ENCODE measurements at places on chromosomes 6 and 20. TPM values are rescaled to one million over a fixed set of nuclear protein-coding genes. Genes with fewer than 3 reads are reported as not detected.

DNA sequence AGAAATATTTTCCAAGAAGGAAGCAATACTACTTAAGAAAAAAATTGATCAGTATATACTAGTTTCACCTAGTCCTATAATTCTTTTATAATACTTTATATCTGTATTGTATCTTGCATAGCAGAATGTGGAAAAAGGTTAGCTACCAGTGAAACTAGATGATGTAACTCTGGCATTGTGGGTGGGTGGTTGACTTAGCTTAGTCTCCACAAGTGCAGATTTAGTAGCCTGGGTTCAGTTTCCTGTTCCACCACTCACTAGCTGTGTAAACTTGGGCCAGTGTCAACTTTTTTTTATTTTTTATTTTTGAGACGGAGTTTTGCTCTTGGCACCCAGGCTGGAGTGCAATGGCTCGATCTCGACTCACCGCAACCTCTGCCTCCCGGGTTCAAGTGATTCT is 2.0 kb downstream of the MUC21 start:
- DNase-seq, result no peak

DNA sequence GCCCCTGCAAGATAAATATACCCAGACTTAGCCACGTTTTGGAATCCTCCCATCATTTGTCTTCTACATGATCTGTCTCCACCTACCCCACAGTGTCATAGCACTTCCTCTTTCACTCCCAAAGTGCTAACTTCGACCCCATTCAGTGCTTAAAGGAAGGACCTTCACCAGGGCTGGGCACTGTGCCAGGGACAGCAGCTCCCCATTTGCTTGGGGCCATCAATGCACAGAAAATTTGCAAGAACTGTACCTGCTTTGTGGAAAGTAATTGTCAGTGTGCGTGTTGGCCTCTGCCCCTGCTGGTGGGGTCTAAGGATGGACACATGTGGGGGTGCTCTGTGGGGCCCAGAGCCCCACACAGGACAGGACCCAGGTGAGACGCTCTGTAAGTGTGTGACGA is 5.2 kb upstream of the BPIFA2 start:
- no peak for DNase-seq

DNA sequence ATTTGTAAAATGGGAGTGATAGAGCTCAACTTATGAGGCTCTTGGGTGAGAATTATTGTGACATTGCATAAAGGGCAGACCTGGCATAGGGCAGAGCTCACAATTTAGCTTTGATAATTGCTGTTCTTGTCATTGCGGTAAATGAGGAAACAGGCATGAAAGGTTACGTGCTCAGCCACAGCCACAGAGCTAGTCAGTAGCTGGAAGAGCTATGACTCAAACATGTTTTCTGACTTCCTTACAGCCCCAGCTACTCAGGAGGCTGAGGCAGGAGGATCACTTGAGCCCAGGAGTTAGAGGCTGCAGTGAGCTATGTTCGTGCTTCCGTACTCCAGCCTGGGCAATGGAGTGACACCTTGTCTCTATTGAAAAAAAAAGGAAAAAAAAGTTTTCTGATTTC is 3.5 kb upstream of the GHRH start:
- DNase-seq, result no peak

GRCh38 chr6:137736048-137736818 is 130.8 kb upstream of the TNFAIP3 start:
- DNase-seq, result no peak

- no peak for DNase-seq
These were observed 100.0 kb upstream of the TAB2 start for GRCh38 chr6:149217466-149217888.

- no peak for DNase-seq
These were observed 29.1 kb upstream of the SASH1 start for GRCh38 chr6:148313488-148313887.

DNA sequence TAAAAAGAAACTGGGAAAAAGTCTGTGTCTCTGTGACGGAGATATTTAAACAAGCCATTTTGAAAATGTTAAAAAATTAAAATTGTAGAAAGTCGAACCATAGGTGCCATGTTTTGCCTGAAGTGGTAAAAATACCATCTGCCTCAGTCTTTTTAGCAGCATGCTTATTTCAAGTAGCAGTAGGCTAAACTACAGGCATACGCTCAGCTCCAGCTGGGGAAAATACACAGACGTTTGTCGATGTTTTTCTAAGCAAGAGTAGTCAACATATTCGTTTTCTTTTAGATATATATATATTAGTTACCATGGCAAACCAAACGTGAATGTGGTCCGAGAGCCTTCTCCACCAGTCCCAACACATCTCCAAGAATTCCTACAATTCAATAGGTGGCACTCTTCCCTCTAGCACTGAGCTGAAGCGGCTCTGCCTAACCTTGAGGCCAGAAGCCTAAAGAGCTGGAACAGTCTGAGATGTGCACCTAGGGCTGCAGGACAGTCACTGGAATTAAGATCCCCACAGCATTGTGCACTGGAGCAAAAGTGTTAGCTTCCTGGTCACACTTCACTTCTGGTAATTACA is 70.2 kb upstream of the BEND3 start:
- DNase-seq, result peak; percentile 12

- DNase-seq, result peak; percentile 37
These were observed 144.0 kb downstream of the UST start for GRCh38 chr6:148890652-148891404.

- DNase-seq, result peak; percentile 9
These were observed 136.4 kb upstream of the SALL4 start for GRCh38 chr20:51938559-51939258.

DNA sequence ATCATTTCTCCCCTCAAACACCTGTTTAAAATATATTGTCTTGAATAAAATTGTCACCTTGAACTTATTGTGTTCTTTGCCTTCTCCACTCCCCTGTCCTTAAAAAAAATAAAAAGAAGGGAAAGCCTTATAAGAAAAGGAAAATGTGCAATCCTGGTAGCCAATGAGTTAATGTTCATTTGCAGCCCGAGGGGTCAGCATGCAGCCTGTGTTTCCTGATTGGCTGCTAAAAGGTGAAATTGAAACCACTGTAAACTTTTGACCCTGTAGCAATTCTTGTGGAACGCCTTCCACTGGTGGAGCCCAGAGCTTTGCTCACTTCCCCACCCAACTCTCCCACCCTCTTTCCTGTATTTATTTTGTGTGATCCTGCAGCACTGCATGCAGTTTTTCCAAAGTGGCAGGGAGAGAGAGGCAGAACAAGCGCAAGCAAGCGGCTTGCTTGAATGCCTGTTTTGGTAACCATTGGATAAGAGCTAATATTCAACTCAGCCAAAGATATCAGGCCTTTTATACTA is 74.9 kb downstream of the NCOA3 start:
- peak; percentile 74 for DNase-seq

- DNase-seq, result peak; percentile 57
These were observed 476 bp downstream of the MEA1 start for GRCh38 chr6:43013097-43013842.

DNA sequence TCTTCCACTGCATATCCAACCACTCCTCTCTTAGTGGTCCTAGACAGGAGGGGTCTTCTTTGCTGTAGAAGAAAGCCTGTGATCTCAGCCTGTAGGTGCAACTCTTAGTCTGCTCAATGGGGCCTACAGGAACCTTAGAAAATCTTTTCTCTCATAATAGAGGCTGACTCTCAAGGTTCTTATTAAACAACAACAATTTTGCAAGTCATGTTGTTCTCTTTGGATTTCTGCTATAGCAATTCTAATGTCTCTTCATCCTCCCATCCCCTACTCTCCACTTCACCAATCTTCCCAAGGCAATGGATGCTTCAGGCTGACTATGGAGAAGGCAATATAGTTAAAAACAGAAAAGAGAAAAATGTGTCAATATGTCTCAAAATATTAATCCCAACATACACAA is 40.8 kb upstream of the SPTLC3 start:
- DNase-seq, result no peak

DNA sequence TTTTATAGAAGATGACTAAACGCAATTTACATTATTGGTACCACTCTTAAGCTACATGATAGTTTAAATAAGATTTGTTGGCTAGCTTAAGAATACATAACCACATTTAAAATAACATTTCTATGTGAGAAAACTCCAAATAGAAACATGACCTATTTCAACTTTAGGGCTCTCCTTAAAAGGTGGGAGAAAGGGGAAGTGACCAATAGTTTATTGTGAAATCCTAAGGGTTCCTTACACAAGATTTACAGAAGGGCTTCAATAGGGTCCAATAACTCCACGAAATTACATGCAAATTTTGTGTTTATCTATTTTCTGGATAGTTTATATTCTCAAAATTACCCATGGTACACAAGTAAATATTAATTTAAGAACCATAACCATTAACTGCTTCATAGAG is 91.6 kb upstream of the DST start:
- DNase-seq, result no peak

DNA sequence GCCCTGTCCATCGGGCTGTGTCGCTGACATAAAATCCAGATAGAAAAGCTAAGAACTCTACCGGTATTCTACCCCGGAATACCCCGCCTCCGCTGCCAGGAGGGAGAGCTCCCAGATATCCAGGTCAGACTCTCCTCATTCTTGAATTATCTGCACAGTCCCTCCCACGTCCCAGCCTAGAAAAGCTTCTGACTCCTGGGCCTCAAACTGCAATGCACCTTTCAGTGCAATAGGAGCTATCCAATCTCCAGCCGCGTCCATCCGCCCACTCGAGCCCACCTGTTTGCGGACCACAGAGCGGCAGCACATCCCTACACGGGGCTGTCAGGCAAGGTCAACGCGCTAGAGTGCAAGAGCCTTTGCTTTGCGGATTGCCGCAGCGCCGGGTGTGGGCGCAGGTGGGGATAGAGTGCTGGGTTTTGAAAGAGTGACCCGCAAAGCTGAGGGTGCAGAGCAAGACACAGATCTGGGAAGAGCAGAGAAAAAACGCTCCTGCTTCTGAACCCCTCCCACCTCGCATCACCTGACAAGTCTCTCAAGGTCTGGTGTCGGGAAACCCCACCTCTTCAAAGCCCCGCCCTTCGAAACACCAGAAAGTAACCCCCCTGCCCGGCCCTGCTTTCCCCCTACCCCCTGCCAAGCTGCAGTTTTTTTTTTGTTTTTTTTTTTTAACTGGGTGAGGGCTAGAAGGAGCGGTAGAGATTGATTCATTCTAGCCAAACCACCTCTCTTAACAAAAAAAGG is 1.3 kb downstream of the TAPBP start:
- DNase-seq, result peak; percentile 86

DNA sequence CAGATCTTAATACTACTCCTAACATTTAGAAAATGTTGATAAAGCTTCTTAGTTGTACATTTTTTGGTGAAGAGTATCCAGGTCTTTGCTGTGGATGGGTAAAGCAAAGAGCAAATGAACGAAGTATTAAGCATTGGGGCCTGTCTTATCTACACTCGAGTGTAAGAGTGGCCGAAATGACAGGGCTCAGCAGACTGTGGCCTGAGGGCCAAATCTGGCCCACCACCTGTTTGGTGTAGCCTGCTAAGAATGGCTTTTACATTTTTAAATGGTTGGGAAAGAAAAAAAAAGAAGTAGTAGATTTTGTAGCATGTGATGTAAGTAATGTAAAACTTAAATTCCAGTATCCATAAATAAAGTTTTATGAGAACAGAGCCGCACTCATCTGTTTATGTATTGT is 19.4 kb upstream of the MAPK13 start:
- DNase-seq, result no peak

GRCh38 chr6:3282476-3283236 is 23.9 kb downstream of the PSMG4 start:
- no peak for DNase-seq

- no peak for DNase-seq
These were observed 10.9 kb upstream of the F13A1 start for GRCh38 chr6:6331393-6331792.

DNA sequence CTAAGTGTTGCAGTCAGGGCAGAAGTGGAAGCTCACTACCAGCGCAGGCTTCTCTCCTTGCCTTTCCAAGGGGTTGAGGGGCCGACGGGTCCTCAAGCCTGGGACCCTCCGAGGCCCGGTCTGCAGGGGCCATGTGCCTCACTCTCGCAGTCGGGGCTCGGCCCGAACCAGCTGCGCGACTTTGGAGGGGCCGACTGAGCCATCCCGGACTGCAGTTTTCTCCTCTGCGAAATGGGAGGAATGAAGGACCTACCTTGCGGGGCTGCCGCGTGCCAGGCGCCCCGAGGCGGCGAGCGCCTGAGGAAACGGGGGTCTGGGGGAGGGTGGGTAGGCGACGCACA is 5.6 kb downstream of the LZTS3 start:
- DNase-seq, result no peak

- no peak for DNase-seq
These were observed 284.2 kb downstream of the LRFN2 start for GRCh38 chr6:40302856-40303454.

GRCh38 chr6:13454286-13455221 is 32.8 kb downstream of the GFOD1 start:
- DNase-seq, result peak; percentile 75

DNA sequence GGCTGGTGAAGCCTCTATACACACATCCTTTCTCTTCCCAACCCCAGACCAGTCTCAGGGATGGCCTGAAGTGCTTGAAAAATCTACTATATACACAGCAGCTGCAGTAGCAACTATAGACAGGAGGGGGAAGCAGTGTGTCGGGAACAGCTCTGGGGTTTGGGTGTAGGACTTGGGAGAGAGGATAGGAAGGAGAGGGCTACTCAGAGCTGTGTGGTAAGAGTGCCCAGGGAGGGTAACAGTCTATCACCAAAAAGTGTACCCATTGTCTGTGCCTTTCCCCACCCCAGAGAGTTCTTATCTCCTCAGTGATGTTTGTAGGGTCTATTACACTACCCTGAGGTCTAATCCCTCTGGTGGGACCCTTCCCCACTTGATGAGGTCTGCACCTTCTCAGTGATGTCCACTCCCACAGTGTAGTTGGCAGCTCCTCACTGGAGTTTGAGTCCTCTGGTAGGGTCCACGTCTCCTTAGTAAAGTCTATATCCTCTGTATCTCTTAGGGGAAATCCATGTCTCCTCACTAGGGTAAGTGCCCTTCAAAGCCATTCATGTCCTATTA is 1.5 kb upstream of the GGT7 start:
- DNase-seq, result peak; percentile 92

DNA sequence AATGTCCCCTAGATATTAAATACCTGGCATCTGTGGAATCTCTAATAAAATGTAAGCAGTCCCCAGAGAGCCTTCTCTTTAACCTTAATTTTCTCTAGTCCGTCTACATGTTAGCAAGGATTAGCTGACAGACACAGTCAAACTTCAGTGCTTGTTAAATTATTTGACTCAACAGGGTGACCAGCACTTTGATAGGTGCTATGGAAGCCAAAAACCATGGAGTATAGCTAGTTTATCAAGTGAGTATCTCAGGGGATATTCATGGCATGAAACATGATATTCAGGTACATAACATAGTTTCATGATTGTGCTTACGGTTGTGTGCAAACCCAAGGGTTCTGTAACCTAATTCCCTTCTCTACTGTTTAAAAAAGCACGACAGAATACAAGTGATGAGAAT is 3.9 kb downstream of the RHAG start:
- DNase-seq, result no peak

Gene NEURL2
- 8.3 TPM for total RNA-seq

Gene CD83
- total RNA-seq, result 5.1 TPM

Gene BLCAP
- 83.7 TPM for total RNA-seq

Gene EFCAB8
- total RNA-seq, result not detected

Gene TXLNB
- total RNA-seq, result 0.13 TPM

Measured in GM23248 (cell line).